SK-N-SH (cell line): ENCODE measurements at places on chromosomes 6 and 20.
A peak's percentile ranks its signal among the peaks of the same experiment; 100 is the strongest.

GRCh38 chr6:165049362-165049761, 260.0 kb downstream of the C6orf118 start:
- DNase-seq: peak; percentile 37

DNA sequence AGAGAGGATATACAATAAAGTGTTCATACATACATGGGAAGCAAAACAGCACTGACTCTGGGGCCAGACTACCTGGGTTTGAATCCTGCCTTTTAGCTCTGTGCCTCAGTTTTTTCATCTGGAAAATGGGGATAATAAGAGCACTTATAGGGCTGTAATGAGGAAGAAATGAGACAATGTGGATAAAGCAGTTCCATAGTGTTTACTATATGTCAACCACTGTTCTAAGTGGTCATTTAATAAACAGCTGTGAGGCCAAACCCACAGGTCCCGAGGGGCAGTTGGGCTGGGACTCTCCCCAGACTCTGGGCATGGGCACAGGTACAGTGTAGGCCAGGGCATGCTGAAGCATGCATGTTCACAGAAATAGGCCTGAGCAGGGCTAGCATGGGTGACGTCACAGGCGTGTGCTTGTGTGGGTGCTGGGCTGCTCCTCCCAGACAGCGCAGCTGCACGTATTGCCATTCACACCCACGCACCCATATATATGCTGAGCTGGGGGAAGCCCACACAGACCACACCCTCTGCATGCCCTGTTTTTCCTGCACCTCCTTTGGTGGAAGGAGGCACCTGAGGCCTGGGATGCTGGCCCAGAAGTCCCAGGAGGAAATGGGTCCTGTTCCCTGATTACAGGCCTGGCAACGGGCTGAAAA, 3.5 kb upstream of the PLCG1 start:
- DNase-seq: no peak

DNA sequence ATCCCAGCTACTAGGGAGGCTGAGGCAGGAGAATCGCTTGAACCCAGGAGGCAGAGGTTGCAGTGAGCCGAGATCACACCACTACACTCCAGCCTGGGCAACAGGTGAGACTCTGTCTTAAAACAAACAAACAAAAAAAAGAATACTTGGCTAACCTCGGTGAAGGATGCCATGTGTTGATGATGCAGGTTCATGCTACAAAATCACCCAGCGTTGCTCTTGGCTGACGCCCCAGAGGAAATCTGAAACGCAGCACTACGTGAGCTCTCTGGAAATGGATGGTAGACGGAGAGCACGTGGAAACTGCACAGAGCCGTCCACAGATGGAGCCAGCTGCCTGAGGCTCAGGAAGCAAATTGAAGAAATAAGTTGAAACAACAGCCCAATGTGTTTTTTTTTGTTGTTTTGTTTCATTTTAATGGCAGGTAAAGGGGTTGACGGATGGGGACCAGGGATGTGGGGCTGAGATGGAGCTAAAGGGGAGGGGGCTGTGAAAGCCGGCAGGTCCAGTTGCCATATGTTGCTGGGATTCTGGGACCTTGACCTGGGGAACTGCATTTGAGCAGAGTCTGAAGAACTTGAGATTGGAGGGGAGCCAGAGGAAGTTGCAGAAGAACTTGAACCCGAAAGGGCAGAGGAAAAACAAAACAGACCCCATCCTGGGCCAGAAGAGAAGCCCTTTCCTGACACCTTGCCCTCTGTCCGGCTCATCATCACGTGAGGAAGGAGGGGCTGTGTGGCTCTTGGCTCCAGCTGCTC, 12.8 kb upstream of the MANBAL start:
- DNase-seq: peak; percentile 63

- DNase-seq: no peak
Observed at GRCh38 chr6:138357928-138358327, 19.8 kb upstream of the SMIM28 start.

GRCh38 chr6:169723200-169723909, 945 bp downstream of the PHF10 start:
- DNase-seq: peak; percentile 81

- DNase-seq: no peak
Observed at GRCh38 chr6:30619561-30619960, 1.9 kb downstream of the MRPS18B start.

DNA sequence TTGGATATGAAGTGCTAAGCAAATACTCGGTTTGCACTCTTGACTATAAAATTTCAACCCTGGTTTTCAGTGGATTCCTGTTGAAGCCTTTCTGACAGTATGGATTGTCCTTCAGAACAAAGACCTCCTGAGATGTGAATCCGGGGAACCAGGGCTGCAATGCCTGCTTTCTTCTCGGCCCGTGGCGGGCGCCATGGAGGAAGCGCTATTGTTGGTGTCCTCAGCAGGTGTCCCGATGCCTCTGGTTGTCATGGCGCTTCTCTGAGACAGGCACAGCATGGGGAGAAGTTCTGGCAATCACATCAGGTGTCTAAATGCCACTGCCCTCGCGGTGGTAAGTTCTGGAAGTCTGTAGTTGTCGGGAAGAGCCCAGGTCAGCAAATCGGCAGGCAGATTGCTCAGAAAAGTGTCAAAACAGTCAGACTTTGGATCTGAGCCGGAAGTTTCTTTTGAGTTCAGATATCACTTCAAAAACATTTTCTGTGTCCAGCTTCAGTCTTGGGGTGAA, 188.5 kb downstream of the CDH4 start:
- DNase-seq: no peak

DNA sequence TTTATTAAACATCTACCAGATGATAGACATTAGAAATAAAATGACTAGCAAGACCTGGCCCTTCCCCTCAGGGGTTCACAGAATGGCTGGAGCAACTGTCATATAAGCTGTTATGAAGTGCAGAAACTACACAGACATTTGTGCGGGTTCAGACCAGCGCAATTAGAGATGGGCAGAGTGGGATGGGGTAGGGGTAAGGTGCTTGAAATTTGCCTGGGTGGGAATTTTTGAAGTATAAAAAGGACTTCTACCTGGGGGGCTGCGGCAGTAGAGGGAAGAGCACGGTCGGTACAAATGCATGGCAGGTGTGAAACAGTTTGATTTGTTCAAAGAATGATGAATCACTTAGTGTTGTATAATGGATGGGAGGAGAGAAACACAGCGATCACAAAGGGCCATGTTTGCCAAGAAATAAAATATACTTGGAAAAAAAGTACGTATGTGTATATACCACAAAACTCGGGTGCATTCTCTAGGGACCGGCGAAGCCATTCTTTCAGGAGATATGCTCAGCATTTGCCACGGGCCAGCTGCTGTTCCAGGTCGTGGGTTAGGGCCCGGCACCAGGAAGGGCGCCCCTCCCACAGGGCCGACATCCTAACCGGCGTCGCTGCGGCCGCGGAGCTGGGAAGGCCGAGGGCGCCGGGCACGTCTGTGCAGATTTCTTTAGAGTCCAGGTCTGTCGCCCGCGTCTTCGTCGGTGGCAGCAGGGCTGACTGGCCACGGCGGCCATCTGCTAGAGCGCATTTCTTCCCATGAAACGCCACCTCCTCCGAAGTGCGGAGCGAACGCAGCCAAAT, 809 bp upstream of the NOL7 start:
- DNase-seq: peak; percentile 73

GRCh38 chr20:32067234-32067821, 15.3 kb downstream of the HCK start:
- no peak for DNase-seq

DNA sequence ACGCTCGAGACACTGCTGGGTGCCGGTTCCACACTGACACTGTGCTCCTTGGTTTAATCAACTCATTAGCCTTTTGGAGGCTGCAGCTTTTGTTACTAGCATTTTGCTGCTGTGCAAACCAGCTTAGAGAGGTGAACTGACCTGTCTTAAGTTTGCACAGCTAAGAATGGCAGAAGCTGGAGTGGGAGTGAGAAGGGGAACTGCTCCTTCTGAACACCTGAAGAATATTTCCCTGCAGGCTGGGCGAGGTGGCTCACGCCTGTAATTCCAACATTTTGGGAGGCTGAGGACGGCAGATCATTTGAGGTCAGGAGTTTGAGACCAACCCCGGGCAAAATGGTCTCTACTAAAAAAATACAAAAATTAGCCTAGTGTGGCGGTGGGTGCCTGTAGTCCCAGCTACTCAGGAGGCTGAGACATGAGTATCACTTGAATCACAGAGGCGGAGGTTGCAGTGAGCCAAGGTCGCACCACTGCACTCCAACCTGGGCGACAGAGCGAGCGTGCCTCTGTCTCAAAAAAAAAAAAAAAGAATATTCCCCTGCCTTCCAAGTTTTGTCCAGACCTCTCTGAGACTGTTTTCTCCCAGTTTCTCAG, 5.0 kb downstream of the CEBPB start:
- DNase-seq: no peak

DNA sequence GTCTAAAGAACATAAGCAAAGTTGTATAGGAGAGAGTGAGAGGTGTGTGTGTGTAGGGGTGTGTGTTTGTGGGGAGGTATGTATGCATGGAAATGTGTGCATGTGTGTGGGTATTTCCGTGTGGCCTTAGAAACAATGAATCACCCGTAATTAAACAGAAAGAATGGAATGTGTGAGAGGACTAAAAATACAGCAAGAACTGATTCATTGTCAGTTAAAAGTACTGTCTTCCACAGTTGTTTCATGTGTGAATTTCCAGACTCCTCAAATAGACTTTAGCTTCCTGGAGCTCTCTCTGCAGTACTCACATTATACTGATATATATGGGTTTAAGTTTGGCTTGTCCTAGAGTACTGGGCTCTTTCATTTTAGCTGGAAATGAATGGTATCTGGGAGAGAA, 145.7 kb downstream of the RIMS1 start:
- DNase-seq: no peak

- no peak for DNase-seq
Observed at GRCh38 chr6:109008537-109009235, 86.0 kb downstream of the SESN1 start.

DNA sequence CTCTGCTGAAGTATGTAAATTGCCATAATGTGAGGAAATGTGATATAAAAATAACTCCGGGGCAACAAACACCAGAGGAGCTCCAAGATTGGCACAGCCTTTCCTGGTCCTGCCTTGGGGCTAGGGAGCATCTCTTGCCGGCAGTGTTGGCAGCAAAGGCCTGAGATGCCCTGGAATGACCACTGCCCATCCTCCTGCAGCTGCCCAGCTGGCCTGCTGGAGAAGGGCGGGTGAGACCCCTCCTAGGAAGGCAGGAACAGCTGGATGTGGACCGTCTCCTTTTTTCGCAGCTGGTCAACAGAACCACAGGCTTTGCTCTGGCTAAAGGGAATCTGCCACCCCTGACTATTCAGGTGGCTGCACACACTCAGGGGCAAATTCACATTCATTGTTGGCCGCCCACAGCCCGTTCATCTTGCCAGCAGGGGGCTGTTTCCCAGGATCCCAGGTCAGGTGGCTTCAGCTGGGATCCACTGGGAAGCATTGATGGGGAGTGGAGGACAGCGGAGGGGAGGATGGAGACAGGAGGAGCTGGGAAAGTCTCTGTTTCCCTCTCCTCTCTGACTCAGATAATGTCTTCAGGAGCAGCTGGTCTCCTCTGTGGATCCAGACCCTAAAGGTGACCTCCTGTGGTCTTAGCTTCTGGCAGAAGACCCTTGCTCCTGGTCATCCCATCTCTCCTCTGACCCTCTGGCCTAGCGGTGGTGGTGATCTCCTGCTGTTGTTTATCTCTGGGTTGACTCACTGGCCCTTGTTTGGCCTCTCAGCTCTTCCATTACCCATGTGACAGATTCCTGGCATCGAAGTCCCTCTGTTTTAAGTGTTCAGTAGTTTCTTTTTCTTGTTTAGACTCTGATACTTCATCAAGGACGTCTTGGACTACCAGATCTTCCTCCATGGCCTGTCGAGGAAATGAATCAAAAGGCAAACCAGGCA, 336.7 kb downstream of the DHX35 start:
- DNase-seq: no peak

GRCh38 chr20:36150847-36151539, 3.5 kb upstream of the EPB41L1 start:
- no peak for DNase-seq

GRCh38 chr6:155077784-155078183, 82.7 kb downstream of the TIAM2 start:
- DNase-seq: no peak

GRCh38 chr6:17574866-17575560, 25.1 kb upstream of the FAM8A1 start:
- no peak for DNase-seq

- no peak for DNase-seq
Observed at GRCh38 chr6:14670806-14671205, 553.2 kb downstream of the CD83 start.

DNA sequence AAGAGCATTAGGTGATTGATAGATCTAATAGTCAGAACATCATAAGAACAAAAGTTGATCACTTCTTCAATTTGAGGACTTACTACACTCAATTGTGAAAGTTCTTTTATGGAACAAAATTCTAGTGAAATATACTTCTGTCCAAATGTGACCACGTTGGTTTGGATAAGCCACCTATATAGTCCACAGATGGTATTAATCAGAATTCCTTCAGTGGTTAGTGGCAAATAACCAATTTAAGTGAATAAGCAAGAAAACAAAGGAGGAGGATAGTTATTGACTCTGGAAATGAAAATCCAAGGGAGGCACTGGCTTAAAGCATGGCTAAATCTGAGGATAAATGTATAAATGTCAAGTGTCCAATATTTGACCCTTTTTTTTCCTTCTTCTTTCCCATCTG, 268.5 kb upstream of the MARCKS start:
- no peak for DNase-seq

DNA sequence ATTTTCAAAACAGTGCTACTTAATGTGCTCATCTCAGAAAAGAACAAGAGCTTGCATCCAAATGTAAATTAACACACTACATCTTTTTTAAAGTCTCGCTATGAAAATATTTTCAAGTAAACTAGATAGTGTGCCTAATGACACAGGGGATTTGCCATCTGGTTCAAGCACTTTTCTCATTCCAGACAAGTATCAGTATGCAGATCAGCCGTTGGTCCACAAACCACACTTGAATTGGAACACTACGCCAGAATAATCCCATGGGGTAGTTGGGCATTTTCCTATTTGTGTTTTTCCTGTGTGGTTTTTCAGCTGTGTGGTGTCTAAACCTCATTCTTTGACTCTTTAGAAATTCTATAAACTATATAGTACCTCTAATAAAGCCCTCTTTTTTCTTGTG, 256.2 kb downstream of the EPHA7 start:
- no peak for DNase-seq

DNA sequence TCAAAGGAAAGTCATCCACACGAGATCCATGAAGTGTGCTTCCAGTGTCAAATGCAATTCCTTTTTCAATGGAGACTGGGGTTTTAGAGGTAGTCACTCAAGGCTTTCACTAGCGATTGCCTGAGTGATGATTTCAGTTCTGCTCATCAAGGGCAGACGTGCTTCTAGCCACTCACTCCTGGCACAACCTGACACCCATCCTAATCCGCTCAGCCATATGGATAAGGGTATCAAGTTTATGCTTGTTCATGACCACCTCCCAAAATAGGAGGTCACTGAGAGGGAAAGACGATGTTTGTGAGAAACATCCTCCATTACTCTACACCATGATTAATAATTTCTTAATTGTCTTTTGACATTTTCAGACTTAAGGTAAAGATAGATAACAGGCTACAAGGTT, 91.3 kb upstream of the HEY2 start:
- DNase-seq: no peak
